ENCODE measurements at places on chromosomes 1 and 21.

GRCh38 chr1:59804301-59804700 is 10.4 kb upstream of the HOOK1 start:
- no peak for DNase-seq

GRCh38 chr1:185315445-185316071 is 1.5 kb downstream of the IVNS1ABP start:
- no peak for DNase-seq

GRCh38 chr1:91944087-91944486 is 5.1 kb upstream of the BRDT start:
- DNase-seq = peak; percentile 37

DNA sequence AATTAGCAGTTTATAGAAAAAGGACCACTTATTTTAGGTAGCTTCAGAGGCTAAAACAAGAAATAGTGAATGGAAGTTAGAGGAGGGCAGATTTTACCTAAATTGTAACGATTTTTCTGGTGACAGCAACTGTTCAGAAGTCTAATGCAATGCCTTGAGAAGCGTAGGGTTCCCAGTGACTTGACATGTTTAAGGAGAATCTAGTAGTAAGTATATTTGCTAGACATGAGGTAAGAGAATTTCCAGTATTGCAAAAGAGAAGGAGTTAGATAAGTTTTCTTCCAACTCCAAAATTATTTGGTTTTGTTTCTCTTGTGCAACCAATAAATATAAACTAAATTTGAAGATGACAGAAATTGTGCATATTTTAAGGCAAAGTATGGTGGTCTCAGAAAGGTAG is 140.0 kb downstream of the SMYD3 start:
- no peak for DNase-seq

- DNase-seq = no peak
Measured at GRCh38 chr21:39531840-39532239, 80.1 kb downstream of the SH3BGR start.

DNA sequence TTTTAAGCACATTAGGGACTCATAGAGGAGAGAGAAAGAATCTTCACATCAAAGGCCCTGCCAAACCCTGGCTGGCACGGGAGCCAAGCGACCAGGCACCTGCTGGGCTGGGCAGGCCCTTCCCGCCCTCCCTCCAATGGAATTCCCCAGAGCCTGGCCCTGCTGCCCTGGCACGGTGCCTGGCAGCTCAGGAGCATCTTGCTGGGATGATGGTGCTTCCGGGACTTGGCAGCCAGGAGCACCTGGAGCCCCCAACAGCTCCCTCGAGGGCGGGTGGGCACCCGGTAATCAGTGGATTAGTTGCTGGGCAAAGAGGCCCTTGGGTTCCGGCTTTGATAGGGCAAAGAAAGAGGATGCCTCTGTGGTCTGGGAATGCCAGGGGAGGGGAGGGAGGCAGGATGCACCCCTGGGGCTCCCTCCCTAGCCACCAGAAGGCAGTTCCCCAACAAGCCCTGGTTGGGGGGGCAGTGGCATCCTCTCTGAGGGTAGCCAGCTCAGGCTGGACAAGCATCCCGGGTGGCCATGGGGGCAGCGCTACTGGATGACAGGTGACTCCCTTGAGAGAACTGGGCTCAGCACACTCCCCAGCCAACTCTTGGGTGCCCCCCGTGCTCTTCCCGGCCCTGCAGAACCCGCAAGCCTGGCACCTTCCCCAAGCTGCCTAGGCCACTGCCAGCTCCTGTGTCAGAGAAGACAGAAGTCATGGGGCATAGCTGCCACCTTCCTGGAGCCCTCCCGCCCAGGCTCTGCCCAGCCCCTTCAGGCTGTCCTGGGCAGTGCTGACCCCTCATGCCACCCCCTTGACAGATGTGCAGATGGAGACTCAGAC is 26.4 kb downstream of the KRTAP10-1 start:
- no peak for DNase-seq

- DNase-seq = no peak
Measured at GRCh38 chr1:38217316-38217715, 170.7 kb upstream of the POU3F1 start.

DNA sequence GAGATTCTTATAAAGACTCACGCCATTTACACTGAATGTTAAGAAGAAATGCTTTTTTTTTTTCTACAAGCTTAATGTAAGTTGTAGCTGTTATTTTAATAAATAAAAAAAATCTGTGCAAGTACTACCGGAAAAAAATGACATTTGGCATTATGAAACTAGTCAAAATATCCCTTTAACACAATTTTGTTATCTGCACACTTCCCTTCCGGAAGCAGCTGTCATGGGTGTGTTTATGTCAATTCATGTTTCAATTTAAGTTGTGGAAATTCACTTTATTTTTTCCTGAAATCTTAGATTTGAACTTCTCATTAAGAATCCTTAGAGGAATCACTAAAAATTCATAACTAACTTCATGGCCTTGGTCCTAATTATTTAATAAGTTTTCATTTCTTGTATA is 308.1 kb downstream of the KCTD3 start:
- no peak for DNase-seq

DNA sequence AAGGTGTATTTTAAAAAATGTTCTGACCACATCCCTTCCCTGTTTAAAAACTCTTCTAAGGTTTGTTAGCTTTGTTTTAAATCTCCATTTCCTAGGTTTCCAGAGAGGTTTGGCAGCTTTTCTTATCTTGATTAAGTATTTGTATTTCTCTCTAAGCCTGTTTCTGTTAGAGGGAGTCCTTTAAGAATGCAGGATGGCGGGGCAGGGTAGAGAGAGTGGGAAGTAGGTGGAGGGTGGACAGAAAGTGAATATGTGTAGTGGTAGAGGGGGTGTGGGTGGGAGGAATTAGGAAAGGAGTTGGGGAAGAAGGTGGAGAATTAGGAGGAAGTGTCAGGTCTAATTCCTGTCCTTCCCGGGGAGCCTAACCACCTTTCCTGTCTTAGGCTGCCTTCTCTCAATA is 21.2 kb upstream of the SERBP1 start:
- DNase-seq = no peak

GRCh38 chr1:67717876-67718275 is 32.9 kb downstream of the GADD45A start:
- DNase-seq = no peak

- DNase-seq = no peak
Measured at GRCh38 chr1:229116114-229116513, 154.8 kb upstream of the RAB4A start.

GRCh38 chr1:67921725-67922489 is 88.6 kb upstream of the GNG12 start:
- no peak for DNase-seq

DNA sequence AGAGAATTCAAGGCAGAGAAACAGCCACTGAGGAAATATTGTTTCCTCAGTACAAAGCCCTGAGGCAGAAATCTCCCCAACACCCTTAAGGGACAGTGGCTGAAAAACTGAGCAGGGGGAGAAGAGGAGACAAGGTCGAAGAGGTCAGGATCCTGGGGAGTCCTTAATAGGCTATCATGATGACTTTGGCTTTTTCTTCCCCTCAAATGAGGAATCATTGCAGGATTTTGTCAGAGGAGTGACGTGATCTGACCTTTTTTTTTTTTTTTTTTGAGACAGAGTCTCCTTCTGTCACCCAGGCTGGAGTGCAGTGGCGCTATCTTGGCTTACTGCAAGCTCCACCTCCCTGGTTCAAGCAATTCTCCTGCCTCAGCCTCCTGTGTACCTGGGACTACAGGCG is 10.2 kb downstream of the MAP7D1 start:
- no peak for DNase-seq

DNA sequence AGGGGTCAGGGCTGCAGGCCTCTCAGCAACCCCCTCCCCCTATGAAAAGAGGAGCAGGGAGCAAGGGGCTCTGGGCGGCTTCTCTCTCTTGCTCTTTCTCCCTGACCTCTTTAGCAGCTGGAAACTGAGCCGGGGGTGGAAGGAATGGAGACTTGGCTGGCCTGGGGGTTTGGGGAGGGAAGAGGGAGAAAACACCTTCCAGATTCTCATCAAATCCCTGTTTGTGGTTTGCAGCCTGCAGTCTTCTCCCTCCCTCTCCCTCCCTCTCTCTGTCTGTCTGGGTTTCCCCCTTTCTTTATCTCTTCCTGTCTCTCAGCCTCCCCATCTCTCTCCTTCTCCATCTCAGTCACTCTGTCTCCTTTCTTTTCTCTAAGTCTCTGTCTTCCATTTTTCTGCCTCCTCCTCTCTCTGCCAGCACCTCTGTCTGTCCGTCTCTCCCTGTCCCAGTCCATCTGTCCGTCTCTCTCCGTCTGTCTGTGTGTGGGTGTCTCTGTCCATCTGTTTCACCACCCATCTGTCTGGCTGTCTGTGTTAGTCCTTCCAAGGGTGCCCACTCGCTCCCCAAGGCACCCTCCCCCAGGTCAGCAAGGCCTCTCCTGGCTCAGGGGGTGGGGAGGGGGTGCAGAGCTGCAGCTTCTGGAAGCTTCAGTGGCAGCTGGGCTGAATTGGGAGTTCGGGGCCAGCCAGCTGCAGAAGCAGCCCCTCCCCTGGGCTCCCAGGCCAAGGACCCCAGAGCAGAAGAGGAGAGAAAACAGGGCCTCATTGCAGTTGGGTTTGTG is 6.2 kb downstream of the AHDC1 start:
- no peak for DNase-seq

- DNase-seq = no peak
Measured at GRCh38 chr1:198848206-198848605, 209.4 kb downstream of the PTPRC start.

DNA sequence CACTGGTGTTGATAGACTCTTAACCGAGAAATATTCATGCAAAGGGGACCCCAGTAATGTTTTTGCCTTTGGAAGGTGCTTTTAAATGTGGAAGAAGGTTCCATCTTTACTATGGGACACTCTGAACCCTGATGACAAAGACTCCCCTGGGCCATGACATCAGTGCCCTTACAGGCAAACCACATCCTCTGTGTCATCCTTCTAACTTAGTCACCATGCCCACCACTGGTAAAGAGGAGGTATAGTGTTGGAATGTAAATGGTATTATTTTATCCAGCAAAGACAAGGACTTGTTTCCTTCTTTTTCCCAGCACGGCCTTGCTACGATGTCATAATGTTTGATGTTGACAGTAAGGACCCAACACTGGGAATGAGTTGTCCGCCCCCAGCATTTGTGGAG is 12.6 kb downstream of the METTL13 start:
- no peak for DNase-seq

- DNase-seq = no peak
Measured at GRCh38 chr21:21200103-21200938, 202.1 kb downstream of the NCAM2 start.

DNA sequence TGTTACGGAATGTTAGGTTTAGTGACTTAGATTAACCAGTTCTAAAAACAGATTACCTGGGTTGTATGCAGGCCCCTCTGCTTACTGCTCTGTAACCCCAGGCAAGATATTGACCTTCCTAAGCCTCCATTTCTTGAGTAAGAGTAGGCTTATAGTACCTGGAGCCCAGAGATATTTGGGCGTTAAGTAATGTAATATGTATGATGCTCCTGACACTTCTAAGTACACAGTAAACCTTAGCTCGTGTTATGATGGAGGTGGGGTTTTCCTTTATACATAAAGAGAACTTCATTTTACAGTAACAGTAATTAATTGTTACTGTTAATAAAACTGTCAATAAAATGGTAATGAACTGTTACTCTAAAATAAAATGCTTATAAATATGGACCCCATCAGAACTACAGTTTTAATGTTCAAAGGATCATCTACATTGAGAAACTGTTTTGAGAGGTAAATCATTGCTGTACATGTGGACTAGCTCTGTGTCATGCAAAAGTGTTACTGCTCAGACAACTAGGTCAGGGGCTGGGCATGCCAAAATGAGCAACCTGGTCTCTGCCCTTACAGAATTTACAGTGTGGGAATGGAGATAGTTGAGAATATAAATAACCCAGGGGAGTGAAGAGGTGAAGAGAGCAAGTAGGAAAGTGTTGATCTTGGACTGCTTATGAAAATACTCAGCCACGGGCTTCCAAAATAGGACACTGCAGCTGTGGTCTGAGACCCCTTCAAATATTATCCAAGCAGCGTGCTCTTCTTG is 26.6 kb downstream of the LRRC8C start:
- no peak for DNase-seq

Data from H9 (cell line).